KBM-7 (cell line): ENCODE measurements at places on chromosomes 4 and X.
A peak's percentile ranks its signal among the peaks of the same experiment; 100 is the strongest.

- peak; percentile 79 for DNase-seq
These were observed 11.0 kb downstream of the SUPT20HL1 start for GRCh38 chrX:24371391-24371972.

GRCh38 chrX:2283111-2283859, 217.5 kb downstream of the DHRSX start:
- DNase-seq: peak; percentile 32

DNA sequence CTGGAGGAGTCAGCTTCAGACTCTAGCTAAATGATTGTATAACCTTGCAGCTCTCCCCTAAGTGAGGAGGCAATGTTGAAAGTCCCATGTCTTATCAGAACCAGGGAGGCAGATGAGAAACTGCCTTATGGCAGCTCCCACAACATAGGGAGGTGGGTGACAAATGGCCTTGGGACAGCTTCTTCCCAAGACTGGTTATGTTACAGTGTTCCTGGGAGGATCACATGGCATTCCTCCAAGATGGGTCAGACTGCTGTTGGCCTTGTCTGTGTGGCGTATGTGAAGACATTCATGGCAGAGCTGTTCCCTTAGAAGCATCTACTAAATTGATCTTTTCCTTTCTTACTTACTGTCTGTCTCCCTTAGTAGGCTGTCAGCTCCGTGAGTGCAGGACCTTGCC, 42.0 kb downstream of the HPRT1 start:
- DNase-seq: no peak

GRCh38 chr4:182808673-182809416, 108.3 kb downstream of the DCTD start:
- peak; percentile 90 for DNase-seq

- no peak for DNase-seq
These were observed 66.3 kb downstream of the SMC1A start for GRCh38 chrX:53356186-53356585.
